ENCODE measurements at places on chromosomes 7 and 10.

GRCh38 chr10:22801785-22802184 is 87.4 kb upstream of the PIP4K2A start:
- no peak for ATAC-seq

DNA sequence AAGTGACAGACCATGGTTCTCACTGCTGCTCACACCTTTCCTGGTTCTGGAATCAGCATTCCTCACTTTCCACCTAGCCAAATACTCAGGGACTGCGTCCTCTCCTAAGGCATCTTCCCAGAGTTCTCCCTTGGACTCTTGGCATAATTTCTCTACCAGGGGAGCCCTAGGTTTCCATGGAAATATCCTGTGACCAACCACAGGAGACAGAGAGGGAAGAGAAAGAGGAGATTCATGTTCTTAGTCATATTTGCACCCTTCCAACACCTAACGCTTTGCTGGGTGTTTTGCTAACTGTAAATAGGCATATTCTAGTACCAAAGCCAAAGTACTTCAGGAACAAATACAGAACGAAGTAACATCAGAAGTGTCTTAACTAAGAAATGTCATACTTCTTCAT is 28.6 kb downstream of the DENND11 start:
- no peak for ATAC-seq

GRCh38 chr7:151883857-151884256 is 6.9 kb upstream of the PRKAG2 start:
- no peak for ATAC-seq

GRCh38 chr10:108421266-108421665 is 1256.8 kb upstream of the SORCS1 start:
- ATAC-seq: no peak

- no peak for ATAC-seq
These were observed 195.8 kb upstream of the SEMA3C start for GRCh38 chr7:81114633-81115032.

GRCh38 chr10:111297351-111297848 is 220.6 kb downstream of the ADRA2A start:
- no peak for ATAC-seq

DNA sequence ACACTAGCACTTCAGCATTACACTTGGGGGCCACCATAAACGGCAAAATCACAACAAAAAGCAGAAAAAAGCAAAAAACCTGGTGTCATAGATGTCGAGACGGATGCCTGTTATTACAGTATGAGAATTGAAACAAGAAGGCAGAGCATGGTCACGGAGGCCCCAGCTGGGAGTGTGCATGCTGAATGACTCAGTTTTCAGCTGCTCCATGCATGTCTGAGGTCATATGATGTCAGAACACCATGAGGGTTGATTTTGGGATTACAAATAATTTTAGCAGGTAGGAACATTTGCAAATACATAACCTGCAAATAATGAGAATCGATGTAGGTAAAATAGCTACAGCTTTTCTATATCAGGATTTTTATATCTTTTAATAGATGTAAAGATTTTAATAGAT is 19.1 kb downstream of the ZMYND11 start:
- ATAC-seq: no peak

DNA sequence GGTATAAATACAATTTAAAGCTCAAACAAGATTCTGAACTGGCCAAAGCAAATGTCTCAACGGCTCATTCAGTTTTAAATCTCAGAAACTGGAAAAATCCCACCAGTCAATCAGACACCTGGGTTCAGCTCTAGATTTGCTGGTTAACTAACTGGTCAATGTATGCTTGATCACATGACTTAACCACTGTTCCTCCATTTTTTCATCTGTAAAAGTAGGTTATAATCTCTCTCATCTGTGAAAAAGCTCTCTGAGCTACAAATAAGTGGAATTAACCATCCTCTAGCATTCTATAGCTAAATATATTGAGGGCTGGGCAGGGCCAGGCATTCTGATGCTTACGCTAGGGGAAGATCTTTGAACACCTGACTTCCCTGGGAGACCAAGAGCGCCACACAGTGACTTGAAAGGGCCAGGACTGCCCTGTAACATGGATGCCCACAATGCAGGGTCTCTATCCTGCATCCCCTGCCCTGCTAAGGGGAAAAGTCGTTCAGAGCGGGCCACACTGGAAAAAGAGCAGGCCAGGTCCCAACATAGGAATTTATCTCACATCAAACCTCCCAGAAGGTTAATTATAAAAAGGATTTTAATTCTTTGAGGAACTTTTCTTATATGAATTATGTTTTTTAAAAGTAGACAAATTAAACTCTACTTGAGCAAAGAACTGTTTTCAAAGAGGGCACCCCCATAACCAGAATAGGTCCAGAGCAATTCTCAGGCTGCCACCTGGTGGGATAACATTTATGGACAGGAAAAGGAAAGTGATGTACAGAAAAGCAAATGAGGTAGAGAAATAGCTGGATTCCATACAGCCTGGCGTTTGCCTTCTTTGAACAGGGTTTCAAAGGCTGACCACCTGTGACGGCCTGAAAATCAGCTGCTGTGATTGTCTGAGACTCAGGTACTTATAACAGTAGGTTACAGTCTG is 1.8 kb downstream of the RP9 start:
- no peak for ATAC-seq

DNA sequence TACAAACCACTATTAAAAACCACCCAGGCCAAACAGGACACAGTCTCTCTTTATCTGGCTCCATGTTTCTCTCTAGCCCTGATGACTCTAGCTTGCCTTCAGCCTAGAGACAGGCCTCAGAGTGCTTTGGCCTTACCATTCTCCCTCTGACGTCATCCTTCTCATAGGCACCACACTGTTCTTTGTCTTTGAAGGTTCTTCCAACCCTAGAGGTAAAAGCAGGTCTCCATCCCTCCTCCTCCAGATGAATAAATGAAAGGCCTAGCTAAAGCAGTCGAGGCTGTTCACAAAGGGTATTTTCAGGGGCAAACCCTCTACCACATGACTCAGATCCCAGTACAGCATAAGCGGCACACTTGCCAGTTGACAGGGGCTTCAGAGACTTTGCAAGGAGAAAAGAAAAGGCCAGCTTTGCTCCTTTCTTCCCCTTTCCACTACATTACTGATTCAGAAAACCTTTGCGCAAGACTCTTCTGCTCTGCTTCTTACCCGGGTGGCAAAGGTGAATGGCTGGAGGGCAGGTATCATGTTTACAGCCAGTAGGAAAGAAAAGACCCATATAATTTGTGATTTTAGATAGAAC is 14.8 kb downstream of the NFE2L3 start:
- ATAC-seq: peak; percentile 74

- no peak for ATAC-seq
These were observed 4.8 kb upstream of the MTPAP start for GRCh38 chr10:30353851-30354250.

DNA sequence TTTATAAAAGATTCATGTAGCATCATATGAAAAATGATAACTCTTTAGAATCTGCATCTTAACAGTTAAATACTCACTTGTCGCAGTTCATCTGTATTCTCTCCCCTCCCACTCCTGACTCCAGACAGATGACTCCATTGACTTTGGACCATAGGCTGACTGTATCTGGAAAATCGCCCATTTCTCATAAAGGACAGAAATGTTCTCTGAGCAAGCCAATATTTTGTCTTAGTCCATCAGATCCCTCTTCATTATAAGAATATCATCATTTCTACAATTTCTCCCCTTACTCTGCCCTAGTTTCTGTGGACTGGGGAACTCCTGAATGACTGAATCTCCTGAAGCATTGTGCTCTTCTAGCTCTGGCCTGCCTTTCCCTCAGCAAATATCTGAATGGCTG is 125.4 kb downstream of the SEMA3D start:
- no peak for ATAC-seq

- ATAC-seq: no peak
These were observed 19.4 kb downstream of the NRAP start for GRCh38 chr10:113644185-113645120.

DNA sequence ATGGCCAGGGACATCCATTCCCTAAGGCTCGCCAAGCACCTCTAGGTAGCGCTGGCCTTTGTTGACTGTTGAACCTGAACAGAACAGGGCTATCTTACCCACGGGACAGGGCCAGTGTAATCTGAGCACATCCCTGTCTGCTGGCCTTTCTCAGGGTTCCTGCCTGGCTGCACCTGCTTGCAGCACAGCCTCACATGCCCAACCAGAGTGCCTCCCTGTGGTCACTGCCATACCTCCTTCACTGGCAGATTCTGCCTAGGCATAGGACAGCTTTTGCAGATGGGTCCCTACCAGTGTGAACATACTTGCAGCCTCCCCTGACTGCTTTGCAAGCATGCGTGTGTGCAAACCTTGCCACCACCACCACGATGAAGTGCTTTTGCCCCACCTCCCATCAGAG is 15.8 kb upstream of the LIPN start:
- ATAC-seq: no peak

DNA sequence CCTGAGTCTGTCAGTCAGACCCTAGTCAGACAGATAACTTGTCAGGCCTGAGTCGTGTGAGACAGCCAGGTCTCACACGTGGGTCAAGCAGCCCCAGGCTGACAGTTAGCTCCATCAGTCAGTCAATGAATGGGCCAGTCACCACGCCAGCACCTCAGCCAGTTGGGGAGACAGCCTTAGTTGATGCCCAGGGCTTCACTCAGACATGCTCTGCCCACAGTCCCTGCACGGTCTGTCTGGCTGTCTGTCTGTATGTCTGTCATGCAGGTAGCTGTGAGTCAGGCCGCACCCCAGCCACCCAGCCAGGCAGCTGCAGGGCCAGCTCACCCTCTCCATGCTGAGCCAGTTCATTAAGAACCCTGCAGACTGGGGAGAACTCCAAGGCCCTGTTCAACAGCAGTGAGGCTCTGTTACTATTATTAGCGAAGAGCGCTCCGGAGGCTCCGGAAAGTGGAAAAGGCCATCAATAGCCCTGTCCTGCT is 141.1 kb upstream of the PCBD1 start:
- no peak for ATAC-seq

DNA sequence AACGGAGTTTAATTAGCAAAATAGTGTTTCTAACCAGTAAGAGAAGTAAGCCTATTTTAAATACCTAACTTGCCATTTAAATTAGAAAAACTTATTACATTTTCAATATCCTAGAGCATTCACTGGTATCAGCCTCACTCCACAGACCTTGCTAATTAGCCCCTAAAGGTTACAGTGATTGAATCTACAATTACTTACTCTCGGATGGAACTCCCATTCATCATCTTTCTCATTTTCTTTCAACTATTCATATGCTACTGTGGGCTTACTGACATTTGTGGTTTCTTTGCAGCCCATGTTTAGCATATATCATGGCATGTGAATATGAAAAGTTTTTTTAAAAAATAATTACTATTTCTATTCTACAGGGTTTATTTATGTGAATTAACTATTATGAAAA is 86.4 kb downstream of the GPR37 start:
- no peak for ATAC-seq

- no peak for ATAC-seq
These were observed 53.6 kb downstream of the CREB3L2 start for GRCh38 chr7:137948083-137948844.

DNA sequence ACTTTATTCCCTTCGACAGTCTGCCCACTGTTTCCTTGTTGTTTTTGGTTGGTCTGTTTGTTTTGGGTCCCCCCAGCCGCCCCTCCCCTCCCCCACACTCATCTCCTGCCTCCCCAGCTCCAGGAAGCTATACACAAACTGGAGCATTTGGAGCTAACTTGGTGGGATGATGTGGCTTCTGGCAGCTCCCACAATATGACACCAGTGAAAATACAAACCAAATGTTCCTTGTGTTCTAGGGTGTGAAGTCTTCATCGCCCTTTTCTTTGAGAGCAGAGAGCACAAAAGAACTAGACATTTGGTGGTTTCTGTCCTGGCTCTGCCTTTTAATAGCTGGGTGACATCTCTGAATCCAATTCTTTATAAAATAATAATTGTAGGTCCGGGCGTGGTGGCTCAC is 33.8 kb downstream of the CREB5 start:
- ATAC-seq: no peak

- no peak for ATAC-seq
These were observed 7.0 kb upstream of the PRR15 start for GRCh38 chr7:29556405-29557195.

DNA sequence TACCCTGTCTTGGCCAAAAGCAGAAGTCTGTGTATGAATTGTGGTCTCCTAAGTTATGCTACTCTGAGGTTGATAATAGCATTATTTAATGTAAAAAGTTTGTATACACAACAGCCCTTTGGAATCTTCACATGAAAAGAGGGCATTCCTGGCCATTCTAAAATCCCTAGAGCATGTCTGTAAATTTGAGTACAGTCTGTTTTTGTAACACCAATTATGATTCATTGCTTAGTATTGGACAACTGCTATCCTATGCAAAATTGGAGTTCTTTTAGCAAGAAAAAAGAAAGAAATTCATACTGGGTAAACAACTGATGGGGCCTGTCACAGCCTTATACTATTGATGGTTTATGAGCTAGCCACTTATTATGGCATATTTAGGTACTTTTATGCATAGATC is 10.2 kb downstream of the CUTC start:
- no peak for ATAC-seq

DNA sequence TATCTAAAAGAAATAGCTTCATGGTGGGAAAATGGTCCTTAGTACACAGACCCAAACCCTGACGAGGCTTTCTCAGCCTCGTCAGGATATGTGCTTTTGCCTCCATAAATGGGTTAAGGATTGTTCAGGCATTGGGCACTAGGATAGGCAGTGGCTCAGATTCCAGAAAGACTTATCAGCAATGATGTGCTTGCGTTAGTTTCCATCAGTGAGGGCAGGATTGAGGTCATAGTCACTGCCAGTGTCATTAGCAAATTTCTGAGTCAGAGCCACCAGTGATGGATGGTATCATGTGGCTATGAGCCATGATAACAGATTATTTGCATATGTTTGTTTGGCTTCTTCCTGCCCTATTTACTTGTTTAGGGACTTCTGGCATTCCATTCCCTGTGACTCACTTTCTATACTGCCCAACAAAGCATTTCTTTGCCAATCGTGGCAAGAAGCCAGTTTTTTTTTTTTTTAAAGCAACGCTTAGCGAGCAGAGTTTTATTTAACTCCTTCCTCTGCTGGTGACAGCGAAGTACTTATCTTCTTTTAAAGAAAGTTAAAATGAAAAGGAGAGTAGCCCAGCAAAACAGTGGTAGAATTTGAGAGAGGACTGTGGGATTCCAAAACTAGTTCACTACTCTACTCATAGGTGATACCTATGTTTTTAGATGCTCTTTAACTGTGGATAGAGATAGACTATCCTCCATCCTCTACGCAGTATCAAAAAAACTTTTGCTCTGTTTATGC is 44.4 kb downstream of the MYPN start:
- no peak for ATAC-seq

GRCh38 chr10:17735166-17735941 is 16.6 kb upstream of the TMEM236 start:
- ATAC-seq: no peak
